ENCODE measurements at places on chromosomes 7 and 10.

DNA sequence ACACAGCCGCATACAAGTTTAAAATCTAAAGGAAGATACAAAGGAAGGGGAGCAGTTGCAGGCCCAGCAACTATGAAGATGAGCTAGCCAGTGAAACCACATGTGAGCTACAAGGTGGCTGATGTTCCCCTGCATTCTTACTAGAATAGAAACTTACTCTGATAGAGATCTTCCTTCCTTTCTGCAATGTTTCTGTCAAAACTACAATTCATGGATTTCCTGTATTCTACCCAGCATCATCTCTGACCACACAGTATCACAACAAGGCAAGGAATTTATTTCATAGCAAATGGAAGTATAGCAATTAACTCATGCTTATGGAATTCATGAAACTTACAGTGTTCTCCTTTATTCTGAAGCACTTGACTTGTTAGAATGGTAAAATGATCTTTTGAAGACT, 68.7 kb upstream of the AASS start:
- DNase-seq: no peak

DNA sequence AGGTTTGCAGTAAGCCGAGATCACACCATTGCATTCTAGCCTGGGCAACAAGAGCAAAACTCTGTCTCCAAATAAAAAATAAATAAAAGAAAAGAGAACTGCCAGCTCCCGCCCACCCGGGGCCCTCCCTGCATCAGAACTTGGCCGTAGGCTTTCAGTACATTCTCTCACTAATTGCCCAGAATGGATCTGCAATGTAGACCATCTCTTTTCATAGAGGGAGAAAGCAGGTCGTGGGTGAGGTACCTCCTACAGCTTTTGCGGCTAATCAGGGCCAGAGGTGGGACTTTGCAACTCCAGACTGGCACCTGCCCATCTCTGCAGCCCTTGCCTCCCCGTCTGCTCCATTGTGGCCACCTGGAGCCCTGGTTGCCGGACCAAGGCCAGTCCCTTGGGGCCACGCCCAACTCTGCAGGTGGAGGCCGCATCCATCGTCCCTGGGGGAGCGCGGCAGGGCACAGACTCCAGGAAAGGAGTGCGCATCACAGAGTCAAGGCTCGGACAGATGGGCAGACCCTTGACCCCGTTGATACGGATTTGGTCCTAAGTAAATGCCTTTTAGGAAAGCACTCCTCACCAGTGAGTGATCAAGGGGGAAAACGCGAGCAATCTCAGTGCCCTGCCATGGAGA, 179.1 kb upstream of the SH2B2 start:
- DNase-seq: no peak

DNA sequence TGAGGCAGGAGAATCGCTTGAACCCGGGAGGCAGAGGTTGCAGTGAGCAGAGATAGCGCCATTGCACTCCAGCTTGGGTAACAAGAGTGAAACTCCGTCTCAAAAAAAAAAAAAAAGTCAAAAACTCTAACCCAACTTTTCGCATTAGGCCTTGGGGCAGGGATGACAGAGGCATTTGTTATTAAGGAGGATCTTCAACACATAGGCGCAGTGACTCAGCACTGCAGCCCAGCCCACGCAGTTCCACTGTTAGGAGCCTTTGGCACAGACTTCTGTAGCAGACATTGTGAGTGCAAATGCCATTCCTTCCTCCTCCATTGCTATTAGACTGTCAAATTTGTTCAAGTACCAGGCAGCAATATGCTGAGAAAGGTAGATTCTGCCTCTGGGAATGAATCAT, 43.1 kb upstream of the KLHL7 start:
- no peak for DNase-seq

GRCh38 chr10:112904000-112904399, 46.0 kb upstream of the TCF7L2 start:
- DNase-seq: no peak

DNA sequence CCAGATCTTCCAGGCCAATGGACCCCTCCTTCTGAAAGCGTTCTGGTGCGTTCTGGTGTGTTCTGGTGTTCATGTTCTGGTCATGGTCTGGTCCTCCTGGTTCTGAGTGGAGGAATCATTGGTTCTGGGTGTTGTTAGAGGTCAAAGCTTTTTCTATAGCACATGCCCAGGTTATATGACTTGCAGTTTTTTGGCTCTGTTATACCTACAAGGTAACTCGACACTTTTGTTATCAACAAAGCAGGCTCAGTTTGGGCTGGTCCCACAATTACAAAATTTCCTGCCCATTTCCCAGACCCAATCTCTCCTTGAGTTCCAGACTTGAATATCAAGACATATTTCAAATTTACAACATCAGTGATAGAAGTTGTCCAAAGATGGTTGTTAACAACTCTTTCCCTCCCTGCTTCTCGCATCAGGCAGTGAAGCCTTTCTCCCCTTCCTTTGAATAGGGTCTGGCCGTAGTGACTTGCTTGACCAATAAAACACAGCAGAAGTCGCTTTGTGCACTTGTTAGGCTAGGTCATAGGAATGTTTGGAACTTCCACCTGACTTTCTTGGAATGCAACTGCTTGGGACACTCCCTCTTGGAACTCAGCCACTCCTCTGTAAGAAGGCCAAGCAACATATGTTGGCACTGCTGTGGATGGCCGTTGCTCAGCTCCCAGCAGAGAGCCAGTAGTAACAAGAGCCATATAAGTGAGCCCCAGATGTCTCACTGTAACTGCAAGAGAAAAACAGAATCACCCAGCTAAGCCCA, 83.1 kb upstream of the STEAP1B start:
- peak; percentile 77 for DNase-seq

DNA sequence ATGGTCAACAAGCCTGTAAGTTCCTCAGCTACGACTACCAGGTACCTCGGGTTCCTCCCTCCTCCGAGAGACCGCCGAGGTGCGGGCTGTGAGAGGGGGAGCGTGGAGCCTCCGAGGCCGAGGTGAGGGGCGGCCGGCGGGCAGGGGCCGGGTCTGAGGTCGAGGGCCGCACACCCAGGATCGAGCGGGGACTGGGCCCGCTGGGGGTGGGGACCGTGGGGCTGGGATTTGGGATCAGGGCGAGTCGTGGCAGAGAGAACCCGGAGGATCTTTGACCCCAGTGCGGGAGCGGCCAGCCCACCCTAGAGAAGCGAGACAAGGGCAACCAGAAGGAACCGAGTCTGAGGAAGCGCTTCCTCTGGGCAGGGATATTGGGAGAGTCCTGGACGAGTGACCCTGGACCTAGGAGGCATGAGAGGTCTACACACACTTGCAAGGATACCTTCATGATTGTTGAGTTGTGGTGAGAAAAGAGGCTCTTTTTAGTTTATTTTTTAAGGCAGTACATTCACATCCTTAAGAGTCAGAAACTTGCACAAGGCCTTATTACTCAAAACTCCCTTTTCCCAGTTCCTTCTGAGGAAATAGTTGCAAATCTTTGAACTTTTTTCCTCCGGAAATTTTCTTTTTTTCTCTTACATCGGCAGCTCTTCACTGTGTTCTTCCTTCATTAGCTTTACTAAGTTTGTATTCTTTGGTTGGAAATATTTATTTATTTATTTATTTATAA, 395 bp downstream of the ZNF487 start:
- no peak for DNase-seq

DNA sequence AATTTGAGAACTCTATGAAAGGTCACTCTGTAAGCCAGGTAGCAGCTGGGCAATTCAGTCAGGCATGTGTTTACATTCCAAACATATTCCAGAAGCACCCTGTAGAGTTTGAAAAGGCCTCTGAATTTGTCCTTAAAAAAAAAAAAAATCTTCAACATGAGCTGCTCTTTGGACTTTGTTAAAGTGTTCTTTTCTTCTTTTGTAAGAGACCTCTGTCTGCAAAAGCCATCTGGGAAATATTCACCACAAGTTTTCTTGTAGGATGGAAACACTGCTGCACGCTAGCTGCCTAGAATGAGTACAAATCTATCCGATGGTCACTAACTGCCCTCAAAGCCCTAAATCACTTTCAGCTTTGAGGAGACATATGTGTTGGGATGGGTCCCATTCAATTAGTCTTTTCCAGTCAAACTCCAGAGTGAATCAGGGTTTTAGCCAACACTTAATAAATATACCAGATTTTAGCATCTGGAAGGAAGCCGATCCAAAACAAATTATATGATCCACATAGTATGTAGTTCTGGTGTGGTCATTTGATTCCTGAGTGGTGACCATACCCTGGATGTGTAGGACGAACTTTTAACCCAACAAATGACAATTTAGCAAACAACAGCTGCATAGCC, 85.9 kb downstream of the CD36 start:
- DNase-seq: peak; percentile 93

Data from BJ (cell line).